ENCODE measurements at places on chromosomes 7 and 10. TPM values are rescaled to one million over a fixed set of nuclear protein-coding genes. Genes with fewer than 3 reads are reported as not detected.

The CPED1 gene
- total RNA-seq: not detected

The A1CF gene
- not detected for total RNA-seq

DNA sequence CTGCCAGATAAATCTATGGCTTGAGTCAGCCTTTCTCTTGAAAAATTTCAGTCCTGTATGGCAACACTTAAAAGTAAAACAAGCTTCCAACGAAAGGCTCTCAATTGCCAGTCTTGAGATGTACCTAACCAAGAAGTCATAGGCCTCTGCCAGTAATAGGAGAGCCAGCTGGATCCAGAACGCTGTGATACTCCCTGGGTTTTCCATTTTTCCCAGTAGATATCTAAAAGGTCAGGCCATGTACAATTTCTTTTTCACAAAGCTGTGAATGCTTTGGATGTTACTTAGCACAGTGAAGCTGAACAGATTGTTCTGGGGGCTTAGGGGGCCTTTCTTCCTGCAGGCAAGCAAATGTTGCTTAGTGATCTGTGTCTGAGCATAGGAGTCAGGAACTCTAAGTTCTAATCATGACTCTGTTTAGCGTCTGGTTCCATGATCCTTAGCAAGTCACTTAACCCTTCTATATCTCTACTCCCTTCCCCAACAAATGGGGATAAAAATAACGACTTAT lies 86.5 kb downstream of the ARMH3 start:
- H3K36me3 ChIP-seq: peaks cover 24% of the 10 kb centered on the region
- H3K4me1 ChIP-seq: peaks cover 31% of the 10 kb centered on the region
- H3K4me3 ChIP-seq: no peak overlapping the region
- DNase-seq: no peak

The AEBP1 gene
- total RNA-seq: 4.0 TPM

- H3K27me3 ChIP-seq: peaks cover 9% of the 10 kb centered on the region
- H3K27ac ChIP-seq: no peak overlapping the region
- H3K36me3 ChIP-seq: peaks cover 12% of the 10 kb centered on the region
- H3K4me1 ChIP-seq: no peaks in the 10 kb centered on the region
- no peak for DNase-seq
Observed at GRCh38 chr10:89426230-89426868, 12.0 kb downstream of the IFIT5 start.
